Stimulated activated CD8-positive, alpha-beta memory T cell treated with anti-CD3 and anti-CD28 coated beads, Interleukin-7, amount 100 ng/mL, for 48 hours (primary cell): ENCODE measurements at places on chromosomes 1 and 21.

DNA sequence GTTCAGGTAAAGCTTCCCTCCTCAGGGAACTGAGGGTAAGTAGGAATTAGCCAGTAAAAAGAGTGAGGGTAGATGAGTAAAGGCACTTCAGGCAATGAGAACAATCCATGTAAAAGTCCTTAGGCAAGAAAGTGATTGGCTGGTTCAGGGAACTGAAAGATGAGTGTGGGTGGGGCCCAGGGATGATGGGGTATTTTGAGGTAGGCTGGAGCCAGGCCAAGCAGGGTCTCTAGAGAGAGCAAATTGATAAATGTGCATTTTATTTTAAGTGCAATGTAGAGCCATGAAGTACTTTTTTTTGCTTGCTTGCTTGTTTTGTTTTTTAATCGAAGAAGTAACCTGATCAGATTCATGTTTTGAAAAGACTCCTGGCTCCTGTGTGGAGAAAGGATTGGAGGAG lies 26.5 kb downstream of the OSBPL9 start:
- no peak for DNase-seq

DNA sequence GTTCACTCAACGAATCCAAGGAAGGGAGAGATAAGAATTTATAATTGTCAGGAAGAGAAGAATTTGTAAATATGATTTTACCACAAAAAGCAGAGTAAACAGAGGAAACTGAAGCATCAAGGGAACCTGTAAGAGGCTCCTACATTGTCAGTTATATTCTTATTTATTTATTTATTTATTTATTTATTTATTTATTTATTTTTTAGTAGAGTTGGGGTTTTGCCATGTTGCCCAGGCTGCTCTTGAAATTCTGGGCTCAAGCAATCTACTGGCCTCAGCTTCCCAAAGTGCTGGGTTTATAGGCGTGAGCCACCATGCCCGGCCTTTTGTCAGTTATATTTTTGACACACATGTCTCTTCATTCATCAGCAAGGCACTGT lies 47.1 kb downstream of the FCRL3 start:
- no peak for DNase-seq

GRCh38 chr1:215710036-215710898 lies 143.2 kb downstream of the KCTD3 start:
- no peak for DNase-seq

GRCh38 chr1:241063276-241063675 lies 293.7 kb downstream of the RGS7 start:
- no peak for DNase-seq

DNA sequence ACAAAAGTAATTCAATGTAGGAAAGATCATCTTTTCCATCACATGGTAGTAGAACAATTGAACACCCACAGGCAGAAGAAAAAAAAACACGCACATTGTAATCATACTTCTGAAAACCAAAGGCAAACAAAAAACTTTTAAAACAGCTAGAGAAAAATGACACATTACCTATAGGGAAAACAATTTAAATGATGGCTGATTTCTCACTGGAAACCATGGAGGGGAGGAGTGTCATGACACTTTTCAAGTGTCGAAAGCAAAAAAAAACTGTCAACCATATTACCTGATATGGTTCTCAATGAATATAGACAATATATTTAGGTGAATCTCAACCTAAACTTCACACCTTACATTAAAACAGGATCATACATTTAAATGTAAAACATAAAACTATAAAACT lies 776 bp upstream of the SLAMF7 start:
- no peak for DNase-seq

DNA sequence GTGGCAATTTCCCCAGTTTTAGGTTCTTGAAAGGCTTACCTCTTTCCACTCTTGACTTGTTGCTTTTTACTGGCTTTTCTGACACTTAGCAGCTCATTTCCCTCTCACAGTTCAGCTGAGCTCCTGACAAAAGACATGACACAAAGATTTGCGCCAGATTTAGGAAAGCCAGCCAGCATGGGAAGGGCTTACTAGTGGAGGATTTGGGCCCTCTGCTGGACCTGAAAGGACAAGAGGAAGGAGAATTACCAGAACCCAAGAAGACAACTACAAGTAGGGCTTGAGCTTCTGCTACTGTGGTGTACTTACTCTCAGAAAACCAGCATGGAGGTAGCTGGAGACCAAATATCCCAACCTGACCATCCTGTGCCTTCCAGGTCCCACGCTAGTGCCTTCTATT lies 784.5 kb downstream of the BRINP3 start:
- no peak for DNase-seq

GRCh38 chr1:41976671-41977070 lies 57.9 kb upstream of the HIVEP3 start:
- no peak for DNase-seq

DNA sequence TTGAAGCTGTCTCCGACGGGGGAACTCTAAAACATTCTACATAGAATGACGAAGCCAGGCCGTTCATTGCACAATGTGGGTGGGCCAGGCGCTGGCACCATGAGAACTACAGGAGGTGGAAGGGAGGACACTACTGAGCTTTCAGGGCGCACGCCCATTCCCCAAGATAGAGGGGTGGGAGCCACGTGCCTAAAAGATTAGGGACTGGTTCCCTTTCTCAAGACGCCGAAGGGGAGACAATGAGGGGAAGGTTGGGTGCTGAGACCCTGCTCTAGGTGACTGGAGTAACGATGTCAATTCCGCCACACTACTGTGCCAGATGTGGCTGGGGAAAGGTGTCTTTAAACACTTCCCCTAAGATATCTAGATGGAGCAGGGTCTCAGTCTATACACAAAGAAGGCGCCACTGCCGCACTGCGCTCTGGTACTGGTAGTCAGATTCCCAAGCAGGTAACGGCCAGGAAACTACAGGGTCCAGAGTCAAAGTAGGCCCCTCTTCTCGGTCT lies 782 bp downstream of the CSDE1 start:
- DNase-seq, result no peak

GRCh38 chr1:23403355-23403734 lies 21.2 kb downstream of the TCEA3 start:
- no peak for DNase-seq

DNA sequence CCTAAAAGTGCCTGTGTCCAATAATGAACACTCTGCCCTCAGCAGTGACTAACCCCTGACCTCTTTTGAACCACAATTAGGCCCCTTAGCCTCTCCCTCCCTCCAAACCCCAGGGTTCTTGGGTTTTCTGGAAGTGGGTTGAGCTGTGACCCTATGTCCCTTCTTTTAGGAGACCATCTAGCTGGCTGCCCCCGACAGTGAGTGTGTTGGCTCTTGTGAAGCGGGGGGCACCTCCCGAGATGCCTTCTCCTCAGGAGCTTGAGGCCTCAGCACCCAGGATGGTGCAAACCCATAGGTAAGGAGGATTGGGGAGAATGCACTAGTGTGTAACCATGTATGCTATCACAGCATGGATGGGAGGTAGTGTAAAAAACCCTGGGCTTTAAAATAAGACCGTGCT lies 7.3 kb downstream of the RUSC1 start:
- DNase-seq, result no peak

DNA sequence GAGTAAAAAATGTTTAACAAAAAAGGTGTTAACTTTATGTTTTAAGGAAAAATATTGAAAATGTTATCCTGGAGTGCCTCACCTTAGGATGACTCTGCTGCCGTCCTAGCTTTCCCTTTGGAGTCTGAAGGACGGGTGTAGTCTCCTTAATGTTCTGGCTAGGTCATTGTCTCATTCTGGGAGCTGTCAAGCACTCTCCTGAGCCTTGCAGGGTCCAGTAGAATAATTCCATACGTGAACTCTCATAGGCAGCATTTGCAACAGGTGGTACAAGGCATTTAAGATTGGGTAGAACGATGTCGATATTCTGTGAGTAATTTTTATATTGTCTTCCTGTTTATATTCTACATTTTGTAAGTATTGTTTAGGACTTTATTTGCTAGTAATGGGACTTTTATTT lies 283.6 kb upstream of the C1orf105 start:
- no peak for DNase-seq
